ENCODE measurements at places on chromosomes 2 and 18.
A peak's percentile ranks its signal among the peaks of the same experiment; 100 is the strongest.

DNA sequence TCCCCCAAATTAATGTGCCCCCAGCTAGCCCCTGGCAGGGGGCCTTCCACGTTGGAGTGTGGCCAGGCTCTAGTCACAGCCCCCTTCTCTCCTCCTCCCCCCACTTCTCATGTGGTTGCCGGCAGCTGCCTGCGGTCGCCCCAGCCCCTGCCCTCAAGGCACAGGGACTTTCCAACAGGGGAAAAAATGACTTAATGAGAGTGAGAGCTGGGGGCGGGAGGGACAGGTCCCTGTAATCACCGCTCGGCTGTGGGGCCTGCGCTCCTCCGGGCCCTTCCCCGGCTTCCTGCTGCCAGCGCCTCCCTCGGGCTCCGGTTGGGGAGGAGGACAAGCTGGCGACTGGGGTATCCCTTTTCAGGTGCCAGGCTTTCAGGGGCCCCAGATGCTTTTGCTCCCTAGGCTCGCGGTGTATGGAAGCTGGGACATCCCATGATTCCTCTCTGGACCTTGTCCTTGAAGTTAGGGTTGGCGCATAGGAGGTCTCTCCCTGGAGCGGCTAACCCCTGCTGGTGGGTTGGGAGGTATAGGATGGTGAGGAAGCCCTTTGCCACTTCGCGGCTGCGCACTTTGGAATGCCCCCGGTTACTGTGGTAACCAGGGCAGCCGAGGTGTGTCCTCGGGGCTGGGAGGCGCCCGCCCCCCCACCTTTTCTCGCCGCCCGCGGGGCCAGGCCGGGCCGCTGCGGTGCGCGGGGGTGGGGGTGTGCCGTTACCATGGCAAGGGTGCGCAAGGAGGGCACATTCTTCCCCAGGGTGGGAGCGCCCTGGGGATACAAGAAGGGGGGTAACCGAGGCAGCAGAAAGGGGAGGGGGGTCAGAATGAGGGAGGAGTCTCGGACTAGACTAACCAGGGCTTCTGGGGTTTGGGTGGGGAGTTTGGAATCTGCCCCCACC is 16.1 kb downstream of the WNT10A start:
- peak; percentile 61 for DNase-seq

GRCh38 chr2:223969856-223970255 is 12.6 kb downstream of the MRPL44 start:
- no peak for DNase-seq

DNA sequence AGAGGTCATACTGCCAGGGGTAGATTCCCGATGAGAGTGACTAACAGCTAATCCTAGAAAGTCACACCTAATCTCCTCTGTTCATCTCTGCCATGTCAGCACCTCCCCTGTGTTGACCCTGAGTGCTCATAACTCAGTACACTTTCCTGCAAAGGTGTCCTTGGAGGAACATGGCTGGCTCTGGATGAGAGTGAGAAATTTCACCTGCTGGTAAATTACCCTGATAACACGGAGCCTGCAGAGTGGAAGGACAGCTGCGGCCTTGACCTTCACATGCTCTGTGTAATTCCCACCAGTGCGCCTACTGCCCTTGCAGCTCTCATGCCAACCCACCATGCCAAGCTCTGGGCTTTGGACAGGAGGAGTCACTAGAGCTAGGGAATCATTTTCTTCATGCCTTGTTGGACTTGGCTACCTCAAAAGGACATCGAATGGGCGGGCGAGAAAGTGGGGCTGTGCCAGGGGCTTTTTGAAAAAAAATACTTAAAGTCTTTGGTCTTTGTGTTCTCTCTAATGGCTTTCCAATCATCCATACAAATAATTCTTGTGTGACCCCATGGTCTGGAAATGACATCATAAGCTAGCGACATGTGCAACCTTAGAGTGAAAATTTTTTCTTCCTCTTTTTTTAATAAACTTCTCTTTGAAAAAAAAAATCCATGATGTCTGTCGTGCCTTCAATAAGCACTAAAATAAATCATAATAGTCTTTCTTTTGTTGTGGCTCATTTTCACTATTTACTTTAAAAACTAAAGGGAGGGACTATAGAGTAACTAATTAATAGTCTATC is 319.9 kb downstream of the MYCN start:
- no peak for DNase-seq

DNA sequence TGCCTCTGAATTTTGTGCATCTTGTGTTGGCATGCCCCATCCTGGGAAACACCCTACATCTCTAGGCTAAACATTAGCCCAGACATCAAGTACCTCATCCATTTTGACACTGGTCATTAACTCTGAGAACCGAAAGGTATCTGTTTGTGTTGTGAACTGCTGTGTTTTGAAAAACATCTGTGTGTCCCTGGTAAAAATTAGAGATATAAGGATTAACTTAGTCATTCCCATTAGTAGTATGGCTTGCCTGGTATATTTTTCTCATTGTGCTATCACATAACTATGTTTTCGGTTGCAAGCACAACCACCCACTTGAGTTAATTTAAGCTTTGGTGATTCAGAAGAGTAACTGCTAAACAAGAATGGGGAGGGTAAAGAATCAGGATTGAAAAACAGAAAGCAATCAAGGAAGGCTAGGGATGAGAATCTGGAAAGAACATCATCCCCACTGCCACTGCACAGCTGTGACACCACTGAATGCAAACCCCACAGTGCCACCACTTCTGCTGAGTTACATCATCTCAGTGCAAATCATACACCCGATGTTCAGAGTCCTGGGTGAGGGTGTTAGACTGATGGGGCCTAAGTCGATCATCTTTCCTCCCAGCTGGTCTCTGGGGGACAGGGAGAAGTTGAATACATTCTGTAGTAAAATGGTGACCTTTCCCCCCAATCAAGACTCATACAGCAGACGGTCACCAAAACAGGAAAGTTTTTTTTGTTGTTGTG is 234.0 kb downstream of the EPHA4 start:
- no peak for DNase-seq

DNA sequence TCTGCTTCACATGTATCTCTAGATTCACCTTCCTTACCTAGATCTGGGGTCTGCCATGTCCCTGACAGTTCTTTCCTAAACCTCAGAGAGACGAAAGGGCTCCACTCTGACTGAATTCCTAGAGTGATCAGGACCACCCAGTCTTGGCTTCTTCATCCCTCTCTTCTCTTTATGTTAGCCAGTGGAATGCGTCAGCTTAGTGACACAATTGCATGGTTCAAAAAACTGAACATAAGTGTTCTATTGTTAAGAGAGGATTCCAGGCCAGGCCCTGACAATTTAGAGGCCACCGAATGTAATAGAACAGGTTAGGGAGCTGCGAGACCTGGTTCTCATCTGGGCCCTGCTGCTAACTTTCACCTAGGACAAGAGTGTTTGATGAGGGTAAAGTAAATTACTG is 10.0 kb downstream of the PRELID3A start:
- no peak for DNase-seq

DNA sequence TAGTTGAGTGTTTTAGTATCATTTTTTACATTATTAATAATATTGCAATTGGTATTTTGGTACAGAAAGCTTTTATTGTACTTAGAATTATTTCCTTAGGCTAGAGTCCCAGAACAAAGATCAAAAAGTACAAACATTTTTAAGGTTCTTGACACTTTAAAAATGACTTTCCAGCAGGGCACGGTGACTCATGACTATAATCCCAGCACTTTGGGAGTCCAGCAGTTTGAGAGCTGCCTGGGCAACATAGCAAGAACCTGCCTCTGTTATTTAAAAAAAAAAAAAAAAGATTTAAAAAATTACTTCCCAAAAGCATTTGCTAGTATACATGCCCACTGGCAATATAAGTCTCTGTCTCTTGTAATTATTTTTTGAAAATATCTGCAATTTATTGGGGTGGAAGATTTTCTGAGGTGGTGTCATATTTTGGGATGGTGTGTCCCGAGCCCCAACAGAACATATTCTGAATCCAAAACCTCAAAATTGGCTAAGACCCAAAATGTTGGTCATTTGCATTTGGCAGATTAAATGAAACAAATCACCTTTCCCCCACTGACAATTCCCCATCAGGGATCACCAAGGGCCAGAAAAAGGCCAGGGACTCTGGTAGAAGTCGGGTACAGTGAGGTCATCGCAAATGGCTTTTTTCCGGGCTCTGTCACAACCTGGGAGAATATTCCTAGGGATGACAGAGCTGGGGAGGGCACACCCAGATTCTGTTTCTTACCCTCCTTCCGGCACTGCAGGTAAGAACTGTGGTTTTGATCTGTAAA is 42.1 kb downstream of the NIFK start:
- no peak for DNase-seq

- DNase-seq: no peak
Observed at GRCh38 chr18:60017371-60017770, 117.6 kb downstream of the PMAIP1 start.

GRCh38 chr2:170821531-170822289 is 5.0 kb downstream of the GAD1 start:
- peak; percentile 12 for DNase-seq

- no peak for DNase-seq
Observed at GRCh38 chr2:84537251-84537650, 21.0 kb downstream of the DNAH6 start.

DNA sequence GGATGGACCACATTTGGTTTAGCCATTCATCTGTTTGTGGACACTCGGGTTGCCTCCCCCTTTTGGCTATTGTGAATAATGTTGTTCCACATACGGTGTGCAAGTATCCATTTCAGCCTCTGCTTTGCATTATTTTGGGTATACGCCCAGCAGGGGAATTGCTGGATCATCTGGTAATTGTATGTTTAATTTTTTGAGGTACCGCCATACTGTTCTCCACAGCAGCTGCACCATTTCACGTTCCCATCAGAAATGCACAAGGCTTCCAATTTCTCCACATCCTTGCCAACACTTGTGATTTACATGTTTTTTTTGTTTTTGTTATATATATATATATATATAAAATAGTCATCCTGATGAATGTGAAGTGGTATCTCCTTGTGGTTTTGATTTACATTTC is 54.6 kb upstream of the TWIST2 start:
- DNase-seq: no peak

DNA sequence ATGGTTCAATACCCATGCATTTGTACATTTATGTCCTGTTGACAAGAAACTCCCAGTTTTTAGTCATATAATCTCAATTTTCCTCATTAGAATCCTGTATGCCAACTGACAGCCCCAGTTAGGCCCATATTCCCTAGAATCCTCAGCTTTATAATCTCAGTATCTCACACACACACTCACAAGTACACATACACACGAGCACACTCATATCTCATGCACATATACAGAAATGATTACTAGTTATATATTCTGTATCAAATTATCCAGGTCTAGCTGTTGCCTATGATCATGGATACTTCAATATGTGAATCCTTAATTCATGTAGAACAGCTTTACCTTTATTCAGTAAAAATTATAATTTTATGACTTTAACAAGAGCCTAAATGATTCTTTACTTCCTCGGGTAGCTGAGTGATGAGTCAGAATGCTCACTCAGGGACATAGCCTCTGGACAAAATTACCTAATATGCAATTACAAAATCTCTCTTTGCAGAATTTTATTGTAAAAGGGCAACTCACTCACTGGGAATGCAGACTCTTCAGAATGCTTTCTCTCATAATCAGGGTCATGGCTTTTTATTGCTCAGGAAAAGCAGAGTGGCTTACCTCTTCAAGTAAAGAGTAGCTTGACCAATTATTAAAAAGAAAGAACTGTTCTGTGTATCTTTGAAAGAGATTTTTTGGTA is 193.6 kb upstream of the PIK3C3 start:
- no peak for DNase-seq

DNA sequence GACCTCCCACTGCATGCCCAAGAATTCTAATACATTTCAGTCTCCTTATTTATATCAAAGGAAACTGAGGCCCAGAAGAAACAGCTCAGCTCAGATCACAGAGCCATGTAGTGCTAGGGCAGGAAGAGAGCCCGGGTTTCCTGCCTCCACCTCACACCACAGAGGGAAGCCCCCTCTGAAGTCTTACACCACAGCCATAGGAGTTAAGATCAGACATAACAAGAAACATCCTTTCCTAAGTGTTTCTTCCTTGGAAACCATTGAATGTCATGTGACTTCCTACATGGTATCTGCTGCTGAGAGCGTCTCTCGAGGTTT is 102.1 kb downstream of the MTCL1 start:
- DNase-seq: no peak

Data from CD4-positive, alpha-beta T cell (primary cell).